Left hindlimb (tissue), 1 donor: ENCODE measurements at places on chromosomes 6 and 20.

DNA sequence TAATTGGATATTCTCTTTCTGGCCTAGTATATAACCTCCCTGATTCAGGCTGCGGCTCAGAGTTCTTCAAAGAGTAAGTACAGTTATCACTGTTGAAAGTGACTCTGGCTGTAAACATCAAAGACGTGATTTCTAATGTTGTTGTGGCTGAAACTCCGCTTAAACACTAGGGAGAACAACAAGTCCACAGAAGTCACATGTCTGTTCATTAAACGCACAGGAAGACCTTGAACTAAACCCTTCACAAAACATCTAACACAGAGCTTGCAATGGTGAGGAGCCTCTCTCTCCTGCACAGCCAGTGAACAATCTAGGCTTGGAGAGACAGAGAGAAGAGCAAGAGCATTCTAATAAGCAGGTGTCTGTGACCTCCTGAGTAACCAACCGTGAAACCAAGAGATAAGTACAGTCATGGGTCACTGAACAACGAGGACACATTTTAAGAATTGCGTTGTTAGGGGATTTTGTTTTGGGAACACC is 249.3 kb downstream of the PRKN start:
- DNase-seq: no peak

DNA sequence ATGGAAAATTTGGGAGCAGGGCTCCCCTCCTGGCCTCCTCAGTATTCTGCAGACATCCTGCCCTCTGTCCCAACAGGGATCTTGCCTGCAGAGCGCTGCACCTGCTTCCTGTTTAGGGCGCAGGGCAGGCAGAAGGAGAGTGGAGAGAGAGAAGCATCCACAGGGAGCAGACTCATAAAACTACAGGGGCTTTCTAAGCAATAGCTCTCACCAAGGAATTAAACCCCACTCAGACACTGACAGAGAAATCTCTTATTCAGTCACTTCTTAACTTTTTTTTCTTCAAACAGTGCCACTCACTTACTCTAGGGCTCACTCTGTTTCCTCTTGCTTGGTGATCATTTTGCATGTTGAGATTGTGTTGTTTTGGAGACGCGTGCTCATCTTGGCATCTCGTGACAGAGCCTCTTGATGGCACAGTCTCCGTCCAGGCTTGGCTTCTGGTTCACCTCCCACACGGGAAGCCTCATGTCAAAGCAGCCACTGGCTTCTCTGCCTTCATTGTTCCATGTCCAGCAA is 153.1 kb upstream of the INSM1 start:
- DNase-seq: no peak

DNA sequence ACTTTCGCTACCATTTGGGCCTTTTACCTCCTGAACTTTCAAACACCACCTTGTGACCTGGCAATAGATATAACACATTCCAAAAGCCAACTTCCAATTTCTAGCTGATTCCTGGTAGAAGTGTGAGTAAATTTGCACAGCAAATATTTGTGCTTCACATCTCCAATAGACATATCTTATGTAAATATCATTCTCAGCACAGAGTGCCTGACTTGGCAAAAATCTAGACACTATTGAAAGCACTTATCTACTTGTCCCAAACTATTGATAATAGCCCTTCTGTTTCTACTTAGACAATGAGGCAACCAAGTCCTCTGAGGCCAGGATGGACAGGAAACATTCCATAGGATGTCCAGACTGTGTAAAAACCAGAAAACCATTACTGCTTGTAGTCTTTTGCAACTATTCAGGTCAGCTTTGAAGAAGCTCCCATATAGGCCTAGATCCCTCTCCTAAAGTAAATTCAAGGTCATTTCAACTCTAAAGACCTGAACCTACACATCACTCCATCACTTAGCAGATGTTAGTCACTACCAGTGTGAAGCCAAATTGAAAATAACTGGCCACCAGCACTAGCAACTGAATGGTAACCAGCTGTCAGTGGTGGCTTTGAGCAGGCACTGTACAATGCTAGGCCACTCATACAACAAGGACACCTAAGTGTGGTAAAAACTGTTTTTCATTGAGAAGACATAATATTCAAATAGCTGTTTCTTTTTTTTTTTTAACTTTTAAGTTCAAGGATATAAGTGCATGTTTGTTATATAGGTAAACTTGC is 95.3 kb upstream of the RSPO3 start:
- DNase-seq: no peak

GRCh38 chr6:141259807-141260206 is 872.9 kb upstream of the GJE1 start:
- DNase-seq: no peak

GRCh38 chr6:15076565-15076964 is 169.3 kb upstream of the JARID2 start:
- DNase-seq: no peak

- no peak for DNase-seq
Measured at GRCh38 chr6:54827010-54827409, 19.6 kb upstream of the FAM83B start.

DNA sequence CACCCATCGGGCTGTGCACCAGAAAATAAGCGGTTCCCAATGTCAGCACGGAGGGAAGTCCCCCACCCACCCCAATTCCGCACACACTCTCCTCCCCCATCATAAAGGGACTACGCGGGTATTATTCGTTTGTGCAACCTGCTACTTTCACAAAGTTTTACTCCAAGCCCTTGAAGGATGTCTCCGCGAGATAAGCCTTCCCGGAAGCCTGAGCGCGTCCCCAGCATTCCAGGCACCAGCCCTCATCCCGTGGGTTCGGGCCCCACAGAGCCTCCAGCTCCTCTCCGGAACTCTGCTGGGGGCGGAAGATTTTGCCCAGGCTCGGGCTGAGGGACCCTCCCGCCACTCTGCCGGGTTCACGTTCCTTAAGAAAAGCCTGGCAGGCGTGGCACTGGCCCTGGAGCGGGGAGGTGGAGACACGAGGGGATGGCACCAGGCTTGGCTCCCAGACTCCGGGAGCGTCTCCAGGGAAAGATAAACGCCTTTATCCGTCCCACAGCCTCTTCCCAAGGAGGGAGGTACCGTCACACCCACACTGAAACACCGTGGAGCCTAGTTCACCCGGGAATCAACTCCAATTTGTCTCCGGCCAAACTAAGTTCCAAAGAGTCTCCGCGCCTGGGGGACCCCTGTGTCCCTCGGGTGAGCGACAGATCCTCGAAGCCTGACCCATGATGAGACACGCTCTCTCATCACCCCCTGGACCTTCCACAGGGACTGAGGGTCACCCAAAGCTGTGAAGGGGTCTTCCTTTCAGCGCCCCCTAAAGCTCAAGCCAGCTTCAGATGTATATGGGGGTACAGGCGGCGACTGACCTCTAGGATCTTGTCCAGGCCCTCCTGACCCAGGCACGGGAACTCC is 934 bp downstream of the KCNK5 start:
- no peak for DNase-seq

DNA sequence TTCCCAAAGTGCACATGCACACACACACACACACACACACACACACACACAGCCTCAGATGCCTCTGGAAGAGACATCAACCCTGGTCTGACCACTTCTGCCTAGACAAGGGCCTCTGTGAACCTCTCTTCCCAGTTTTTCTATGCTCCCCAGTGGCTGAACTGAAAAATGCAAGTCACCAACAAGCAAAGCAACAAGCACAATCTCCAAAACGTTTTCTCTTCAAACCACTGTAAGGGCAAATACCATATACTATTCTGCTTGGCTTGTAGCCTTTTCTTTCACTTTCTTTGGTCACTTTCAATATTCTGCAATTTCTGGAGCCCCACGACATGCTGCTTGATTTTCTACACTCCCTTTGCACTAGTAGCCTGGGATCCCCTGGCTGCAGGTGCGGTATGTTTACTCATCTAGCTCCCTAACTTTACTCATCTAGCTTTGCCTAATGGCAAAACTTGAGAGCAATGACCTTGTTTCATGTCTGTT is 121.4 kb upstream of the DST start:
- no peak for DNase-seq

DNA sequence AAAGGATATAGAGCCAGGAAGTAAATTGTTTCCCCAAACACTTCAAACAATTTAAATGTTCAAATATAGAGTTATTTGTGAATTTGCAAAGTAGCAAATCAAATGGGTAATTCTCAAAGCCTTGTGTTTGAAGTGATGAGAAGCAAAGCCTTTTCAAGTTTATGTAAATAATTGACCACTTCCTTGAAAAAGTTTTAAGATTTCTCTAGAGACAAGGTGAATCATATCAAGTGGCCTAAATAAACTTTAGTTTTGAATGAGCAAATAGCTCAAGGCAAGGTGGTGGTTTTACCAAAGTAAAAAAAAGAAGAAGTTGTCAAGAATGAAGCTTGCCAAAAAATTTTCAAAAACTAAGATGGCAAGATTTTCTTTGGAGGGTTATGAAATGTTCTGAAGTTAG is 42.6 kb upstream of the IFNGR1 start:
- no peak for DNase-seq

DNA sequence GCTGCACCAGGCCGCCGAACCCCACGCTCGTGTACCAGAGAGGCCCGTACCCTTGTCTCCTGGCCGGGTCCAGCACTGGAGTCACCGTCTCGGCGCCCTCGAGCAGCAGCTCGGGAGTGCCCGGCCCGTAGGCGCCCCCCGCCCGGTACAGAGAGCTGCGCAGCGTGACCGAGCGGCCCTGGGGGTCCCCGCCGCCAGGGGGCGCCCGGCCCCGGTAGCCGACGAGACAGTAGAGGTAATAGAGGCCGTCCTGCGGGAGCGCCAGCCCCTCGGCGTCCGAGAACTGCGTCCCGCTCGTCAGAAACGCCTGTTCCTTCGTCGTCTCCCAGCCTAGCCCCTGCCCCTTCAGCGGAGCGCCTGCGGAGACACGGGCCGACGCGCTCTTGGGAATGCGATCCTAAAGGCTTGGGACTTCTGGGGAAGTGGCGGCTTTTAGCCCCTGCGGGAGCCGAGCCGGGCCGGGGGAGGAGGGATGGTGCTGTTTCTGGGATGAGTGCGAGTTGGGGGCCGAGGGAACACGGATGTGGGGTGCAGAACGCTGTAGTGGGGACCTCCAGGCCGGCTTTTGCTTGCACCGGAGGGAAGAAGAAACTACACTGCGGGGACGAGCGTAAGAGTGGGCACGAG is 1.3 kb downstream of the LTB start:
- DNase-seq: peak; percentile 90

DNA sequence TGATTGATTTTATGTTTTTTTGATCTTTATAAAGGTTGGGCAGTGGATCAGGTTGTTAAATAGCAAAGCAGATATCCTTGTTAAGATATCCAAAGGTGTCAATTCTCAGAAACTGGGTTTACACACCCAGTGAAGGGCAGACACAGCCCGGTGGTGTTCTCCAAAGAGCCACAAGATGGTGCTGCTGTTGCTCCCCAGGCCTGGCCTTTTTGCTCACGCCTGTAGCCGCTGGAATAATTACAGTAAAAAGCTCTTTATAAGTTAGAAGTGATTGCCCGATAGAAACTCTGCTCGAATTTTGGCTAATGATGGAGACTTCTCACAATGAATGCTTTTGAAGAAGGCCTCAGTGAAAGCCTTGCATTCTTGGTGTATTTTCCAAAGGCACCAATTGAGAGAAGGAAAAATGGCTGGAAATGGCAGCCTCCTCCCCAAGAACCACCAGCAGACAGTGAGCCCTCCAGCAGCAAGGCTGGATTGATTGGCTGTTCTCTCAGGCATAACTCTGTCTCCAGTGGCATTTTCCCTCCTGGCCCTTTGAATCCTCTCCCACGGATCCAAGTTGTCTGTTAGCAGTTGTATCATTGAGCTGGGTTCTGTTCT is 120.5 kb upstream of the CHD6 start:
- DNase-seq: no peak

- no peak for DNase-seq
Measured at GRCh38 chr6:22470454-22471131, 98.8 kb upstream of the HDGFL1 start.

GRCh38 chr6:2109796-2110195 is 135.6 kb downstream of the GMDS start:
- no peak for DNase-seq

GRCh38 chr6:117449549-117450439 is 24.1 kb upstream of the ROS1 start:
- DNase-seq: peak; percentile 51

DNA sequence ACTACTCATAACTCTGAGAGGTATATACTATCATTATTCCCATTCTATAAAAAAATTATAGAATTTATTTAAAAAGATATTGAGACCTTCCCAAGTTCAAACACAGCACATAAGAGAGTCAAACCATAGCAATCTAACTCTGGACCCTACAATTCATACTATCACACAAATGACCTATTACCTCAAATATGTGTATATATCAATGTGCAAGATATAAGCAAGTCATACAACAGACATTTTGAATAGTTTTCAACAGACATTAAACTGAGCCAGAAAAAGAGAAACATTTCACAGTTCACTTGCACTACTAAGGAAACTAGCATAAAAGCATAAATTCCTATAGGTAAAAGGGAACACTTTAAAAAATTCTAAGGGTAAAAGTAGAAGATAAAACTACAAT is 11.7 kb downstream of the PHIP start:
- DNase-seq: no peak

DNA sequence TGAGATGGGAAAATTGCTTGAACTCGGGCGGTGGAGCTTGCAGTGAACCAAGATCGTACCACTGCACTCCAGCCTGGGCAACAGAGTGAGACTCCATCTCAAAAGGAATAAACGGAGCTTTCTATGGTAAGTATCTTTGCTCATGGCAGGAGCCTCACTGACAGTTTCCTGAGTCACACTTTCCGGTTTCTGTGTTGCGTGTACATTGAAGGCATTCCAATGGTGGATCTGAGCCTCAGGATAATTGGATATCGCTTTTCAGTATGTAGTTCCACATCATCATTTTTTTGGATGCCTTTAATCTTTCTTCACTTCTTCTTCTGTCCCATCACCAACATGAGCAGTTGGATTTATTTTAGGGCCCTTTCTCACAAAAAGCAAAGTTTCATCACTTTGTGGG is 28.6 kb upstream of the GTSF1L start:
- no peak for DNase-seq

DNA sequence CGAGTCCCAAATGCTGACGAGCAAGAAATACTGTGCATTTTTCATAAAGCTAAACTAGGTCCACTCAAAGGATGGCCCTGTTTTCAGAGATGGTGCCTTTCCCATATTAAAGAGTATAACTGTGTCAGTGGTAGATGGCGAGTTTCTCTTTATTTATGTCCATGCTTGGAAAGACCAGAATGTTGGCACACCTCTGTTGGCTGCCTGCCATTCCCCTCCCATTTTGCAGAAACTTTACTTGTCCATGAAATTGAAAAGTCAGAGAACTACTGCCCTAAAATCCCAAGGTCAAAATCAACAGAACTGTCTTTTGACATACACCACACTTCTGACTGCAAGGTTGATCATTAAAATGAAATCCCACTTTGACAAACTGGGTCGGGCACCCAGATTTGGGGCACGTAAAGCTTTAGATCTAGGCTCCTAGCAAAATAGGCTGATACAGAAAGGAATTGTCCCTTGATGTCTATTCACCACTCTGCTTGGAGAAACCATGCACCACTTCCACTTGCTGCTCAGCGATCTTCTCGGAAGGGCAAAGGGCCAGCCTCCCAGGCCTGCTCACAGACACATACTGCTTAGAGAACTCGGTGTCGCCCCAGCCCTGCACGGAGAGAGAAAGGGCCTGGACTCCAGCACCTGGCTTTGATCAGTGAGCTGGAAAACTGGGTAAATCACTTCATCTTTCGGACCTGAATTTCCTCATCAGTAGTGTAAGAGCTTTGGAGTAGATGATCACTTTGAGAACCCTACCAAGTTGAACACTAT is 130.0 kb downstream of the AGPAT4 start:
- no peak for DNase-seq
